ENCODE measurements at places on chromosomes 13 and 19.
A peak's percentile ranks its signal among the peaks of the same experiment; 100 is the strongest.

DNA sequence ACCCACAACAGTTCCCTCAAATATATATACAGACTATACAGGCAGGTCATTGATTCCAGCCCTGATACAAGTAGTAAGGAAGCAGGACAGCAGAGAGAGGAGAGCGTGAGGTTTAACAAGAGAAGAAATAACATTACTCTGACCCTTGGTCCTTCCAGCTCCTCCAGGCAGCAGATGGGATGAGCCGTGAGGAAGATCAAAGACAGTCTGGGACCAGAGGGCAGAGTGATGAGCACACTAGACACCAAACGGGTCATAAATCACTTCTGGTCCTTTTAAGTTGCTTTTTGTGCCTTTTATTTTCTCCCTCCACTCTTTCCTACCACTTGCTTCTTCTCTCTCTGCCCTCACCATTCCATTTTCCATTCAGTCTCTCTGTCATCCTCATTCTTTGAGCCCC is 16.9 kb upstream of the MICU2 start:
- no peak for DNase-seq

- DNase-seq = no peak
These were observed 31.3 kb downstream of the GRIK5 start for GRCh38 chr19:42038666-42039065.

DNA sequence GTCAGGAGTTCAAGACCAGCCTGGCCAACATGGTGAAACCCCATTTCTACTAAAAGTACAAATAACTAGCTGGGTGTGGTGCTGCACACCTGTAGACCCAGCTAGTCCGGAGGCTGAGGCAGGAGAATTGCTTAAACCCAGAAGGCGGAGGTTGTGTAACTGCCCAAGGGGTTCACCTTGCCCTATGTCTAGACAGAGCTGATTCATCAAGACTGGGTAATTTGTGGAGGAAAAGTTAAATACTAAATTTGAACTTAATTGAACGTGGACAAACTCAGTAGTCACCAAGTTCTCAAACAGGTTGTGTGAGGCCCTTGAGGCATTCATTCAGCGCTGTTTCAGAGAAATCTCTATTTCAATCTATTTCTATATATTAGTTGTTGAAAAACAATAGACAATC is 13.7 kb upstream of the ZNF486 start:
- no peak for DNase-seq

DNA sequence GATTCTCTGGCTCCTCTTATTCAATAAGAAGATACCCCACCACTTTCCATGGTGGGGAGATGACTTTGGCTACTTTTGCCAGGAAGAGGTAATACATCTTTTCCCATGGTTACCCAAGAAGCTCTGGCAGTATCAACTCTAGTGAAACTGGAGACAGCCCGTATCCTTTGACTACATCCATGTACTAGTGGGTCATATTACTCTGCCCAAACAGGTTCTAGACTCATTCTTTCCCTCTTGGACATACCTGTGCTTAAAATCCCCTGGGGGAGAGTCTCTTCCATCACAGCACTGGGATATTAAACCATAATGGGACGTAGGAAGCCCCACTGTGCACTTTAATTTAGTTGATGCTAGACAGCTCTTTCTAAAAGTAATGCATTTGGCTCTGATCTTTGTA is 144.7 kb upstream of the KLF12 start:
- DNase-seq = no peak

- DNase-seq = no peak
These were observed 61.8 kb downstream of the AKAP11 start for GRCh38 chr13:42333613-42334328.

DNA sequence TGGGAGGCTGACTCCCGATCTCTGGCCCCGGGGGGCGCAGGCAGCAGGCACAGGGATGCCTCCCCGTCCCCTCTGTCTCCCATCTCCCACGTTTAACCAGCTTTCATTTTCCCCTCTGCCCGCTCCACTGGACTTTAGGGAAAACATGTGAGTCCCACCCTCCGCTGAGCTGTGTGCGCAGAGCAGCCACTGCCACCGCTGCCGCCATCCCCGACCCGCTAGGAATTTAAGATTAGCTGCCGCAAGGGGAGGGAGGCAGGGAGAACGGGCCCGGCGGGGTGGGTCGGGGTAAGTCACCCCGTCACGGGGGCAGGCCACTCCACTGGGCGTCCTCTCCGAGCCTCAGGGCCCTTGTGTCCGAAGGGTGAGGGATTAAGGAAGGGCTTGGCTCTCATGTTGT is 15.5 kb downstream of the KCNN1 start:
- DNase-seq = no peak

DNA sequence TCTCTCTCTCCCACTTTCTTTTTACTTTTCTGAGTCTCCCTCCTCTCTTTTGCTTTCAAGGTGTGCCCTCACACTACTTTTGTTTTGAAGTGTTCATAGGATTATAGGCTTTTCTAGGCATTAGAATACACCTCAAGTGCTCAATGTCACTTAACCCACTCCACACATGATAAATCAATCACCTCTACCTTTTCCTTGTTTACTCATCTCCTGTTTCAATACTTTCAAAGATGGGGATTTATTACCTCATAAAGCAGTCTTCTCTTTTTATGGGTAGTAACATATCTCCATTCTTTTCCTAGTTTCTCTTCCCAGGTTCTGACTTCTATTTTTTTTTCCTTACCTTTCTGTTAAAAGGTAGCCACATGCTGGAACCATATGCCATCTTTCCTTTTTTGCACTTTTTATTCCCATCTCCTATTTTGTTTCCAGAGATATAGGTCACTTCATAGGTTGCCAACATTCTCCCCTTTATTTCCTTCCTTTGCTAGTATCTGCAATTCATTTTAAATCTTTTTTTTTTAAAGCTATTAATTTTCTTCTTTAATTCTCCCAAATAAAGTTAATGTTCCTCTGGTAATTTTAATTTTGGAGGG is 137.6 kb upstream of the SLC10A2 start:
- no peak for DNase-seq

DNA sequence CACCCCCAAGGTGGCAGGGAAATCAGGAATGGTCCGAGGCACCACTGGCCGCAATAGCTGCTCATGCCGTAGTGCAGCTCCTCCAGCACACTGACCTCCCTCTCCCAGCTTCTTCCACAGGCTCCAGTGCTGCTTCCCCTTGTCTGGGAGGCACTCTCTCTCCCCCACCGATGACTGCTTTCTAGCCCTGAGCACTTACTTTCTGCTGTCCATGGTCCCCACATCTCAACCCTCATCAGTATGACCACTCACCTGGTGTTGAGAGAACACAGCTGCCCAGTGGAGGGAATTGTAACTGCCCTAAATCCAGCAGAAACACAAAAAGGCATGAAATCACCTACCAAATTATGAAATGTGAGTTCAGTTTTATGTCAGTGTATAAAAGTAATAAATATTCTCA is 28.9 kb upstream of the TPP2 start:
- no peak for DNase-seq

- DNase-seq = no peak
These were observed 54.5 kb downstream of the USP12 start for GRCh38 chr13:27117158-27117557.

DNA sequence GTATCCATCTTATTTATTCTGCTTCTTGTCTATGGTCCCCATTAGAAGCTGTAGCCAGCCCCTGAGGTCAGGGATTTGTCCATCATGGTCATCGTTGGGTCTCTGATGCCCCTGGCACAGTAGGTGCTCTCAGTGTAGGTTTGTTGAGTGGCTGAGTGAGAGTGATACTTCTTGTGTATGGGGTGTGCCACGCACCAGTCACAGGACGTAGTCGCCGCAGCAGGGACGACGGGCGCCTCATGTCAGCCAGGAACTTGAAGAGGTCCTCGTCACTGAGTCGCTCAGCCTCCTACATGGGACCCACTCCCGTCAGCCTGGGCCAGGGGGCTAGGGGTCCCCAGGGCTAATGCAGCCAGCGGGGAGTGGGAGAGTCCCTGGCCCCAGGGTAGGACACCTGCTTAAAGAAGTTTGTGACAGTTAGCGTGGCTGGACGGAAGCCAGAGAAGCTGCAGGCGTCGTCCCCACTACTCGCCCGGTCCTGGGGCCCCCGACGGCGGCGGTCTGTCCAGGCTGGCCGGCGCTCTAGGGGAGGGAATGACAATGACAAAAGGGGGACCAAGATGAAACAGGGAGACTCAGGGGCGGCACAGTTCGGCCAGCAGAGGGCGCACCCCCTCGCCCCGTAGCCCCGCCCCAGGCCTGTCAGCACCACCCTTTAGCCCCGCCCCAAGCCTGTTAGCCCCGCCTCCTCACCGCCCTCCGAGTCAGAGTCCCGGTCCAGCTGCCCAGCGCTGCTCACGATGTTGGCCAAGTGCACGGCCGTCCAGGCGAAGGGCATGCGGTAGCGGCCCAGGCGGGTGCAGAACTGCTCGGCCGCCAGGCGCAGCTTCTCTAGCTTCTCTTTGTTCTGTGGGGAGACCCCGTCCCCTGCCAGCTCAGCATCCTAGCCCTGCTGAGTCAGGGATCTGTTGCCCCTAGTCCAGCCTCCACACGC is 3.7 kb downstream of the ANGPTL8 start:
- peak; percentile 67 for DNase-seq

DNA sequence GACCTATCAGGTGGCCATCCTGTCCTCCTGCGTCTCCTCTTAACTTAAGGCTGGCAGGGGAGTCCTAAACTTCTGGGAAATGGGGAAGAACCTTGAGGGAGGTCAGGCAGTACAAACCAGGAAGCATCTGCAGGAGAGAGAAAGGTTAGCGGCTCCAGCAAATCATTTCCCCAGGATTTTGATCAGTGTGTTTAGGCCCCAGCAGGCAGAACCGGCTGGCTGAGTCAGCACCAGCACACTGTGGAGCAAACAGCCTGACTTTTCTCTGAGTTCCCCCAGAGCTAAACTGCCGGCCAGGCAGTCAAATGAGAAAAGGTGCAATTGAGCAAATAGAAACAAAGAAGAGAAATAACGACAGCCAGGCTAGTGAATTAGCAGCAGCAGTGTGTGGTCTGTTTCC is 46.7 kb upstream of the MEDAG start:
- no peak for DNase-seq

DNA sequence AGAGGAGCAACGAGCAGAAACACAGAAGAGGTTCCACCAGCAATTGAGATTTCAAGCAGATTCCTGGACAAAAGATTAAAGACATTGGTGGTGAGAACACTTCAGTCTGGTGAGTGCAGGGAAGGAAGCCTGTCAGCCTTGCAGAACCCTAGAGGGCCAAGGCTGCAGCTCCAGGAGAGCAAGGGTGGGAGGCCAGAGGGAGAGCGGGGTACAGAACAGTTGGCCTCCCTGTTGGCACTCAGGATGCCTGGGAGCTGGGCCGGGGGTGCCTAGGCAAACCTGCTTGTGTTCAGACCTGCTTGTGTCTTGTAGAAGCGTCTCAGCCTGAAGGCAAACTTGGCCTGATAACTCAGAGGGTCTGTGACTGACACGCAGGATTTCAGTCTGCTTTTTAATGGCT is 5.1 kb upstream of the LIN7B start:
- DNase-seq = no peak

GRCh38 chr13:112114391-112114790 is 47.4 kb downstream of the SOX1 start:
- DNase-seq = no peak

DNA sequence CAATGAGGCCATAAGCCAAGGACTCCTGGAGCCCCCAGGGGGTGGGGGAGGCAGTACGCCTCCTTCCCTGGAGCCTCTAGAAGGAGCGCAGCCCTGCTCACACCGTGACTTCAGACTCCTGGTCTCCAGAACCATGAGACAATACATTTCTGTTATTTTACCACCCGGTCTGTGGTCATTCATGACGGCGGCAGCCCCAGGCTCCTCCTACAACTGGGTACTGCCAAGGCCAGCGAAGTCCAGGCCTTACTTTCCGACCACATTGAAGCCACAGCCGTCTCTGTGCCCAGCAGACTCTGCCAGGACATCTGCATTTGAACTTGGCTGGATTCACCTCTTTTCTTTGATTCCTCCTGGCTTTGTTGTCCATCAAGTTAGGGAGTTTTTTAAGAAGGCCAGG is 10.5 kb downstream of the GNG7 start:
- no peak for DNase-seq

GRCh38 chr13:112791663-112792440 is 102.0 kb downstream of the ATP11A start:
- no peak for DNase-seq

- DNase-seq = no peak
These were observed 95.5 kb downstream of the OXGR1 start for GRCh38 chr13:96898646-96899254.

DNA sequence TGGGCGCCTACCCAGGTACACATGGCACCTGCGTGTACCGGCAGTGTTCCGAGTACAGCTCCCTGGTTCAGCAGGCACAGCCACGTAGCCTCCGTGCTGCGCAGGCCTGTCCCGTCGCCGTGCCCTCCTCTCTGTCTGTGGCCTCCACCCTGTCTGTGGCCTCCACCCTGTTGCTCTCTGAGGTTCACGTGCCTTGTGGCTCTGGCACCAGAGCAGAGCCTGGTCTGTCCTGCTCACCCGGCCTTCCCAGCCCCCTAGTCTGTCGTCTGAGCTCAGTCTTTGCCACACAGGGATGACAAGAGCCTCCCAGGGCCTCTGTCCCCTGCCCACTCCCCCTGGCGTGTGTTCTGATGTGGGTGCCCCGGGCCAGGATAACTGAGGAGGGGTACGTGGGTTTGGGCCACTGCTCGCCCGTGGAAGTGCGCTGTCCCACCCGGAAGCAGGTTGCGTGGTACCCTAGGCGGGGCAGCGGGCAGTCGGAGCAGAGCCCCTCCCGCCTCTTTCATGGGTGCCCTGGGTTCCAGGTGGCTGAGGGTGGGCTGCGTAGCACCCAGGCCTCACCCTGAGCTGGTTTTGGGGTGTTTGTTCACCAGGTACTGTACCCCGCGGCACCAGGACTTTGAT is 71.7 kb downstream of the KDM4B start:
- no peak for DNase-seq

- DNase-seq = no peak
These were observed 14.6 kb downstream of the JOSD2 start for GRCh38 chr19:50496189-50497021.

DNA sequence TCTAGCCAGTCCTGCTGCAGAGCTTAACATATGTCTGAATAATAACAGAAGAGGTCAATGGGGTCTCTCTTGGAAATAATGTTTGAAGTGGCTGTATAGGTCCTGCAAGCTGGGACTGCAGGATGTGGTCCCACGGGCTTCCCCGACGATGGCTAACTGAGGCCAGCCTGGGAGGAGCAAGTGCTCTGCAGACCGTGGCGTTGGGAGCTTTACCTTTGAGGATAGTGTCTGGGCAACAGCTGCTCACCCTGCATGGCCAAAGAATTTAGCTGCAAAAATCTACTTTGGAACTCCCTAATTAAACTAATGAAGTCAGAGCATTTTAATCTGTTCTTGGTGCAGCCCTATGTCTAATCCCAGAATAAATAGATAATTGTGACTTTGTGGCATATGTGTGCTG is 18.2 kb upstream of the AMER2 start:
- no peak for DNase-seq

DNA sequence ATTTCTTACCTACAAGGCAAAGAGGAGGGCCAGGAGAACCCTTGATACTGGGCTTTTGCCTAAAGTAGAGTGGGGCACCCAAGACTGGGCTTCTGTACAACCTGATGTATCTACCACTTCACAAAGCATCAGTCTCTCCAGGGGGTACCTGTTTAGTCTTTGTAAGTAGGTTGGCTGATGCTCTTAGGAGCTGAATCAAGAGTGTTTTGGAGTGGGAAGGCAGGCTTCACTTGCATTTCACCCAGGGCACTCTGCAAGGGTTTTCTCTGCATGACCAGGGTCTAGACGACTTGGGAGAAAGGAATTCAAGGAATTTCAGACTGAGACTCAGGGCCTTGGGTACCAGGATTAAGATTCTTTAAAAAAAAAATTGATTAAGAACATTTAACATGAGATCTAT is 361.5 kb downstream of the RFC3 start:
- DNase-seq = no peak
